ENCODE measurements at places on chromosomes 3 and 15.

- no peak for DNase-seq
These were observed 156.6 kb downstream of the NR1D2 start for GRCh38 chr3:24101676-24102168.

GRCh38 chr3:137760341-137761098 lies 3.6 kb upstream of the SOX14 start:
- no peak for DNase-seq

- no peak for DNase-seq
These were observed 35.7 kb downstream of the RBPMS2 start for GRCh38 chr15:64739577-64740143.

DNA sequence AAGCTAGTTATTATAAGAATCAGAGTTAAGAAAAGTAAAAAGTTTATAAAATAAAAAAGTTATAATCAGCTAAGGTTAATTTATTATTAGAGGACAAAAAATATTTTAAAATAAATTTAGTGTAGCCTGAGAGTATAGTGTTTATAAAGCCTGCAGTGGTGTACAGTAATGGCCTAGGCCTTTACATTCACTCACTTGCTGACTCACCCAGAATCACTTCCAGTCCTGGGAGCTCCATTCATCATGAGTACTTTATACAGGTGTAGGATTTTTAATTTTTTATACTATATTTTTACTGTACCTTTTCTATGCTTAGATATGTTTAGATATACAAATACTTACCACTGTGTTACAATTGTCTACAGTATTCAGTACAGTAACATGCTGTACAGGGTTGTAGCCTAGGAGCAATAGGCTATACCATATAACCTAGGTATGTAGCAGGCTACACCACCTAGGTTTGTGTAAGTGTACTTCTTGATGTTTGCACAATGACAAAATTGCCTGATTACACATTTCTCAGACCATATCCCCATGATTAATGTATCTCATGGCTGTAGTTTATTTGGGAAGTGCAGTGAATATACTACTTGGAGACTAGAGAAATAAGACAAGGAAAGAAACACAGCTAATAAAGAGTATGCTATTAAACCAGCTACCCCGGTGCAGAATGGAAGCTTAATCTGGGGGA lies 101.9 kb upstream of the GALNT15 start:
- no peak for DNase-seq

DNA sequence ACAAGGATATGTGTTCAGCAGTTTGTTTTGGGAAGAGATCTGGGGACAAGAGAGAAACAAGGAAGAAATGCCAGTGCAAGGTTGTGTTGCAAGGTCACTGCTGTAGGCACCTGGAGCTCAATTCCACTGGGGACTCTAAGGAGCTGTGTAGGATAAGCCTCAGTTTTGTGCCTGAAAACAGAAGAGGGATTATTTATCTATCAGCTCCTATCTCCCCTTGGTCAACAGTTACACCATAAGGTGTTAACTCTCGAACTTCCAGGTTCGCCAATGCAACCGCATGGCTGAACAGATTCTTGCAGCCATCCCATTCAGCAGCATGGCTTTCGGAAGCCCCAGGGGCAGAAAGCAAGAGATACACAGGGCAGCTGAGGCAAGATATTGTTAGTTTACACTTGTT lies 41.6 kb upstream of the CNOT10 start:
- DNase-seq, result no peak

DNA sequence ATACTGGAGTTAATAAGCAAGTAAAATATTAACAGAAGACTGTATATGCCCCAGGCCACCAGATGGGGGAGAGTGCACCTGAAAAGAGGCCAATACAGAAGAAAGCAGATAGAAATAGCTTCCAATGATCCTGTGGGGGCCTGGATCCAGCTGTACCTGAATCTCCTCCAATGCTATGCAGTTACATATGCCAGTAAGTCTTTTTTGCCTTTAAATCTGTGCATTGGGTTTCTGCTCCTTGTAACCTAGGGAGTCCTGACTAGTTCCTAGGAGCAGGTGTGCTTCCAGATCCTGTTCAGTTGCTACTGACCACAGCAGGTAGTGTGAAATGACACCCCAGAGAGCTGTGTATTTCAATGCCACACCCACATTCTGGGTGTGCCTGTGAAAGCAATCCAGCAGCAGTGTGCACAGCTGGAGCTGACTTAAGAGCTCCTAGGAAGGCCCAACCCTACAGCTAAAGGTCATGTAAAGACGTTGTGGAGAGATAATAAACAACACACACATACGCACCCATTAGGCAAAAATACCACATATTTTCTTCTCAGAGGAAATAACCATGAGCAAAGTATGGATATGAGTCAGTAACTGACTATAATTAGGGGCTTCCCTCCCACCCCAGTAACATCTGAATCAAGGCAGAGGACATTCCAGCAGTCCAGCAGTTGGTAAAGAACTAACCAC lies 62.2 kb upstream of the AKAP13 start:
- DNase-seq, result no peak

GRCh38 chr3:43893727-43894126 lies 203.0 kb downstream of the ABHD5 start:
- DNase-seq, result no peak

- no peak for DNase-seq
These were observed 258.2 kb downstream of the SOX2 start for GRCh38 chr3:181969925-181970324.

GRCh38 chr3:36461597-36461996 lies 81.3 kb downstream of the STAC start:
- no peak for DNase-seq

DNA sequence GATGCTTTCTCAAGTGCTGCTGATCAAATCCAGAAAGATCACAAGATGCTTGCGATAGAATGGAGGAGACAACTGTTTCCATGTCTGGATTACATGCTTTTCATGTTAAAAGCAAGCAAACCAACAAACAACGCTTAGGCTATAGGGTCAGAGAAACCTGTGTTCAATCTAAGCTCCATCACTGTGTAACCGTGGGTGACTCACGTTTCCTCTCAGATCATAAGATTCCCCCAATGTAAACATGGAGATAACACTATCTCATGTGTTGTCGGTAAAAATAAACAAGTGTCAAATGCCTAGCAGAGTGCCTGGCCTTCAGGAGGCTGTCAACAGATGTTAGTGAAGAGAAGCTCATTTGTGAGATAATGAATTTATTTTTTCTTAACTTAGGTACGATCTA lies 907.8 kb downstream of the NTRK3 start:
- DNase-seq, result no peak

GRCh38 chr3:128271536-128272332 lies 118.5 kb downstream of the EEFSEC start:
- DNase-seq, result no peak

Data from stimulated activated CD8-positive, alpha-beta memory T cell treated with anti-CD3 and anti-CD28 coated beads, Interleukin-7, amount 100 ng/mL, for 4 hours (primary cell).